ENCODE measurements at places on chromosomes 7 and 10.

GRCh38 chr7:55966851-55967250 is 2.5 kb downstream of the NIPSNAP2 start:
- DNase-seq, result no peak

DNA sequence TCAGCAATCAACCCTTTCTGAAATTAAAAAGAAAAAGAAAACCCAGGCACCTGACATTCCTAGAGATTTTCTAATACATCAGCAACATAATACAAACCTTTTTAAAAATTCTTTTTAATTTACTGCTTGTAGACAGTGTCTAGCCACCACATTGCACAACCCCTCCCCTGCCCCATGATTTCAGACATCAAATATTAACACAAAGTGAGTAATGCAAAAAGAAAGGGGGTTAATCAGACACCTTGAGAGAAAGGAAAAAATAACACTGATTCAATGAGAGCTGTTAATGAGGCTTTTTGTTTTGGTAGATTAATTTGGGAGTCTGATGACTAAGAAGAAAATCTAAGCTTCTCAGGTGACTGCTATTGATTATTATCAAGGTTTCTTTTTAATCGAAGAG is 55.3 kb downstream of the SLC25A13 start:
- no peak for DNase-seq

- DNase-seq, result no peak
These were observed 49.8 kb downstream of the STK31 start for GRCh38 chr7:23759671-23760391.

- no peak for DNase-seq
These were observed 169.3 kb downstream of the FAM107B start for GRCh38 chr10:14605231-14605925.

DNA sequence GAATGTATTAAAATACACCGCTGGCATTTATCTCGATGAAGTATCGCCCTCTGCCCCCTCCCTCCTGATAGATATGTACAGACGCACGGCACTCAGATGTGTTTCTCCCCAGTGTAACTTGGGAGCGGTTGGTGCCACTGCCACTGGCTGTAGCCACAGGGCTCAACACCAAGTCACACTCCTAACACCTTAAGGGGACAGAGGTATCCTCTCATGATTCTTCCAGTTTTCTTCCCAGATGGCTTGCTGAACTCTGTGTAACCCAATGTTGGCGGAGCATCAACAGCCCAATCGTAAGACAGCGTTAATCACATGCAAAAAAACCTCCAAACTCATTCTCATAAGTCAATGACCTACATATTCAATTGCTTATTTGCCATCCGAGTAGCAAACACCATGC is 35.5 kb downstream of the CTBP2 start:
- no peak for DNase-seq

GRCh38 chr7:5457245-5457735 is 33.7 kb upstream of the TNRC18 start:
- DNase-seq, result no peak

DNA sequence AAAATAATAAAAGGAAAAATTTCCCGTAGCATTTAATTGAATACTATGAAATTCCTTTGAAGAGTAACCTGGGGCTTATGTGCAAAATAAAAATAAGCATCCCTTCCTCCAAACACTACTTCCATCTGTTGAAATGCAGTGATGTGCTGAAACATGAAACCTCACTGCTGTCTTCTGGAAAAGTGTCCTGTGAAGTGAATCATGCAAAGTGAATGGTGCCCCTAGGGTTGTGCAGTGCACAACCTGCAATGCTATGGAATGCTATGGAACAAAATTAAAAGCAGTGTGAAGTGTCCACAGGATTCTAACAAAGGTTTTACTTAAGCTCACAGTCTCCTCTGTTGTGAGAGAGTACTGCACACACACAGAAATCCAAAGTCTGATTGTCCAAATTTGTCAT is 480.9 kb downstream of the ETV1 start:
- no peak for DNase-seq

DNA sequence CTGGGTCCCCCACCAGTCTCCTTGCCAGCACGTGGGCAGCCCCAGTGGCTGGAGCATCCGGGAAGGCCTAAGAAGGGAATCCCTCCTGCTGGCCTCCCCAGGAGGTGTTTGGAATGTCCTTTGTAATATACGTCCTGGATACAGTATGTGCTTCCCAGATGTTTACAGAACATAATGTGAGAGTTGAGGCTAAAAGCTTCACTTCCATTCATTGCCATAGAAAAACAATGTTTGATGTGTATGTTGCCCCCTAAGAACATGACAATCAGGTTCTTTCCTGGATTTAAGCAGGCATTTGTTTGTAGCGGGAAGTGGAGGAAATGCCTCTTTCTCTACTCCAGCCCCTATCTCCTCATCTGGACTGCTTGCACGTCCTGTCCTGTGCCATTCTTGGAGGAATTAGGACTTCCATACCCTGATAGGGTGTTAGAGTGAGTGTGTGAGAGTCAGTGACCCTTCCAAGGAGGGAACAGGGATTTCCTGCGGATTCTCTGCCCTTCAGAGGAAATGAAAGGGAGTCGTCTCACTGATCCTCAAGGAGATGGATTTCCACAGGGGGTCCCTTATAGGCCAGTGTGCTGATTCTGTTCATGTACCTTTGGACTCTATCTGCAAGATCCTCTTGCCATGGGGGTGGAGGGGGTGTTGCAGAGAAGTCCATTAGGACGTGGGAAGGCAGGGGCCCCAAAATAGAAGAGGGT is 1.2 kb downstream of the IGFBP1 start:
- no peak for DNase-seq

GRCh38 chr7:150420987-150421674 is 29.3 kb upstream of the GIMAP8 start:
- DNase-seq, result peak; percentile 67

- no peak for DNase-seq
These were observed 112.3 kb downstream of the CFTR start for GRCh38 chr7:117592011-117592635.

- no peak for DNase-seq
These were observed 980.0 kb downstream of the CNTNAP2 start for GRCh38 chr7:147096629-147097028.

DNA sequence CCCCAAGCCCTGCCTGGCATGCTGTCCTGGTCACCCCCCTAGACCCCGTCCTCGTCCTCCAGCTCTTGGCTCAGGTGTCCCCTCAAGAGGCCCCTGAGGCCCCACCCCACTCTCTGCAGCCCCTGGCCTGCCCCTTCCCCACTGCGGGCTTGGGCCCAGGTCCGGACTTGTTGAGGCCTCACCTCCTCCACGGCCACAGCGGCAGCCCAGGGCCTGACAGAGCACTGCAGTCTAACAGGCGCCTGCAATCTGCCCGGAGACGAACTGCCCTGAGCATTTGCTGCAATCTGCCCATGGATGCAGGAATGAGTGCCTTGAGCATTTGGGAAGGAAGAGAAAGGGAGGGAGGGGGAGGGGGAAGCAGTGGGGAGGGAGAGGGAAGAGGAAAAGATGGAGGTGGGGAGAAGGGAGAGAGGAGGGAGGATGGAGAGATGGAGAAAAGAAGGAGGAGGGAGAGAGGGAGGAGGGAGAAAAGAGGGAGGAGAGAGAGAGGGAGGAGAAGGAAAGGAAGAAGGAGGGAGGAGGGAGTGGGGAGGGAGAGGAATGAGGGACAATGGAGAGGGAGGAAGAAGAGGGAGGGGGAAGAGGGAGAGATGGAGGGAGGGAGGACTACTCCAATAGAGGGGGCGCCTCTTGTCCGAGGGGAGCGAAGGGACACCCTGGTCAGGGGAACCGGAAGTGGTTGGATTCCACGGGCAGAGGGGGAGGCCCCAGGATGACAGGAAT is 73.9 kb downstream of the PDGFA start:
- DNase-seq, result no peak

DNA sequence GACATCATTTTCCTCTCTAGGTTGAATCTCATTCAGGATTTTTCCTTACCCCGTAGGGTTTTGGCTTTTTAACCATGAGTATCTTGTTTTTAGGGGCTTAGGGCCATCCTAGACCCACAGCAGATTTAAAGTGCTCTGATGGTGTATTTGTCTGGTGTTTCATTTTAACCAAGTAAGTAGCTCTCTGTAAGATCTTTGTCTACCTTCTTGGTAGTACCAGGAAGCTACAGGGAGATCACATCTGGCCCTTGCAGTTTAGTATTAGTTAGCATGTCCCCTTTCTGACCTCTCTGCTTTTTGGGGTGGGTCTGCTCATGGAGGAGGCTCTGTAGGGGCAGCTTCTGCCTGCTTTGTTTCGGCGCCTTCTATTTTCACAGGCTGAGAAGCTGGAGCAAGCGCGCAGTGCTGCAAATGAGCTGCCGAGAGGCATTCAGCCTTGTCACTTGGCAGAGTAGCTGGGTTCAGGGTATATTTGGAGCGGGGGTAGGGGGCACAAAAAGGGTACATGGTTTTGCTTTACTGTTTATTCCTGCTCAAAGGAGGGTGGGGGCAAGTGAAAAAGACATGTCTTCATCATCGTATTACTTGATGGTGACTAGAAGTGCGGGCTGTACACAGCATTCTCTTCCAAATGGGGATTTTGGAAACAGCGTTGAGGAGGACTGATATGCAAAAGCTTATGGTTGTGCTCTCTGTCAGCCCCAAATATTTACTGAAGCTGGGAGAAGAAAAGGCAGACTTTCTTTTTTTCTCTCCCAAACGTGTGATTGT is 146.3 kb downstream of the CELF2 start:
- DNase-seq, result no peak

DNA sequence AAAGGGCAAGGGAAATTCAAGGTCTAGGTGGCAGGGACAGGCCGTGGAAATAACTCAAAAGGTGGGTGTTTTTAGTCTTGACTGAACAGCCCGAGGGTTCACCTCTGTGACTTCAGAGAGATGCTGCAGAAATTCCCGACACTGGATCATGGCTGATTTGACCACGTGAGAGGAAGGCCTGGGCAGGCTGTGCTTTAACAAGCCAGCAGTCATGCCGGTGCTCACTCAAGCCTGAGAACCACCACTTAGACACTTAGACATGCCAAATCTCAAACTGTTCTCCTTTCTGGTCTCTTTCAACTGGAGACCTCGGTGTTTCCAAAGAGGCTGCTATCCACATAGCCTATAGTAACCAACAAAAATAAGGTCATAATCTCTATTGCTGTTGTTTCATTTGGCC is 15.4 kb downstream of the TECTB start:
- DNase-seq, result no peak

DNA sequence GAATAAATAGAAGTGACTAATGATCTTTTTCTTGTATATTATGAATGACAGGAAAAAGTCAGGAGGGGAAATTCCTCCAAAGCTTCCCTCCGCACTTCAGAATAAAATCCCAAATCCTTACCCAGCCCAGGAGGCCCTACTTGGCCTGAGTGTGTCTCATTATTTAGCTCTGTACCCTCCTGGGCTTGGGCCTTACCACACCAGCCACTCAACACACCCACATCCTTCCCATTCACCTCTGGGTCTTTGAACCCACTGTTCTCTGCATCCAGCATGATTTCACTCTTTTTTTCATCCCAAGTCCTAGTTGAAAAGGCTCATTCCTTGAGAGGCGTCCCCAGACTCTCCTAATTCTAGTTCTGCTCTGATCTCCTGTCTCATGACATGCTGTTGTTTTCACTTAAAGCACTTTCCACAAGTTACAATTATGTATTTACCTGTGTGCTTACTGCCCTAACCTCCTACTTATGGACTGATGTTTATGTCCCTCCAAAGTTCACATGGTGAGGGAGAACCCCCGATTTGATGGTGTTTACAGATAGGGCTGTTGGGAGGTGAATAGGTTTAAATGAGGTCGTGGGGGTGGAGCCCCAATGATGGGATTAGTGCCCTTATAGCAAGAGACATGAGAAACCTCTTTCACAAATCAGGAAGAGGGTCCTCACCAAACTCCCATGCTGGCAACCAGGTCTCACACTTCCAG is 6.4 kb downstream of the NOD1 start:
- no peak for DNase-seq

- no peak for DNase-seq
These were observed 203.6 kb downstream of the MACC1 start for GRCh38 chr7:20013536-20013935.

DNA sequence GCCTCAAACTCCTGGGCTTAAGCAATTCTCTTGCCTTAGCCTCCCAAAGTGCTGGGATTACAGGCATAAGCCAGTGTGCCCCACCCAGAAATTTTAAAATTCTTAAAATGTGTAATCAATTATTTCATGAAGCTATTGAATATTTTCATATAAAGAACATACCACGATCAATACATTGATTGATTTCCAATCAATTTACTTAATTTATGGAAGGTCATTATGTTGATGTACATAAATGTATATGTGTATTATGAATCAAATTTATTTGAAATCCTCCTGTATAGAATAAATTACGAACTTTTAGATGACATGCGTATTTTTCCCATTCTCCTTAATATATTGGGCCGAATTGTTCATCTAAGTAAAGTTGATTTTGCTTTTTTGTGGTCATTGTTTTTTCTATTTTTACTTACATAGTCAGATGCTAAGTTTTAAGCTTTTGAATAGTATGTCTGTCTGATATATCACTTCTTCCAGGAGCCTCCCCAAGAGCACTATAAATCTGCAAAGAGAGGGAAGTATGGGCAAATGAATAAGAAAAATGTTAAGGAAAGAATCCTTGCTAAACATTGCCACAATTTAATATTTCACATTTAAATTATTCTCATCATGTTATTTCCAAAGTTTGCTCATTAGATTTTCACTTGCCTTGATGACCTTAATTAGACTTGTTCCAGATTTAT is 35.3 kb downstream of the SKIDA1 start:
- no peak for DNase-seq

DNA sequence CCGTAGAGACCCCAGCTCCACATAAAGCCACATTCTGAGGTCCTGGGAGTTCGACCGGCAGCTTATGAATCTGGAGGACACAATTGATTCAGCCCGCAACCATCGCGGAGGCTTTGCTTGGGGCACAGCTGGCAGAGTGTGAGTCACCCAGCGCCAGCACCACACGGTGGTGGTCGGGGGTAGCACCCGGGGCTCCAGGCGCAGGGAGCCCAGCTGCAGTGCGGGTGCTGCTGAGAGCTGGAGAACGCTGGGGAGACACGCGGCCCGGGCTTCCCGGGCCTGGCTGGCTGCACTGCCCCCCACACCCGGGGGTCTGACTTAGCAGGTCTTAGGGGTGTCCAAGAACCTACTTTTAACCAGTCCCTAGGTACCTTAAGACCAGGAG is 87.9 kb downstream of the PAXIP1 start:
- DNase-seq, result no peak

Data from stimulated activated CD4-positive, alpha-beta T cell treated with anti-CD3 and anti-CD28 coated beads, TNF-alpha, amount 100 ng/mL, for 4 hours (primary cell).